ENCODE measurements at places on chromosomes 2 and 18.

- no peak for DNase-seq
These were observed 164.3 kb upstream of the APCDD1 start for GRCh38 chr18:10289951-10290637.

DNA sequence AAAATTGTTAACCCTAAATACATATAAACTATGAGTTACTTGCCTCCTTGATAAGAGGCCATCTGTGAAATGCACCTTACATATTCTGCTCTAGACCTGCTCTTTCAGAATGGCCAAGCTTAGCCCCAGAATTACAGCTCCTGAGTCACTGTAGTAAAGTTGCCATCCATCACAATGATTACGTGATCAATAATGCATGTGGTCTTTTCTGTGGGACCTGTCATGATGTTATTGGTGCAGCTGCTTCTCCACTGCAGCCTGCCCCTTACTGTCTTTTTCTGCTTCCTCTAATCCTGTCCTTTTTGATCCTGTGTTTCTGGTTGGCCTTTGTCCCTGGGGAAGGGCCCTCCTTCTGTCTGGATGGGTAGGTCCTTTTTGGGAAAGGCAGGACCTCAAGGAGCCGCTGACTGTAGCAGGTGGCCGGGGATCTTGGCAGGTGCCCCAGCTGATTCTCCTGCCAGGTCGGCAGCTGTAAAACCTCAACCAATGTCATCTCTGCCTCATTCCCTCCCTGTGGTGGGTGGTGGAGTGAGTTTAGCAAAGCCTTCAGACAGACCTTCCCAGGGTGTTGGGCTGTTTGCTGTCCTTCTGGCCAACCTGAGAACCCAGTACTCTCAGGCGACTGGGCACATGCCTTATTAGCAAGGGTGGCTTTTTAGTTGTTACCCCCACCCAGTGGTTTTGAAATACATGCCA is 126.2 kb upstream of the EML6 start:
- peak; percentile 50 for DNase-seq

DNA sequence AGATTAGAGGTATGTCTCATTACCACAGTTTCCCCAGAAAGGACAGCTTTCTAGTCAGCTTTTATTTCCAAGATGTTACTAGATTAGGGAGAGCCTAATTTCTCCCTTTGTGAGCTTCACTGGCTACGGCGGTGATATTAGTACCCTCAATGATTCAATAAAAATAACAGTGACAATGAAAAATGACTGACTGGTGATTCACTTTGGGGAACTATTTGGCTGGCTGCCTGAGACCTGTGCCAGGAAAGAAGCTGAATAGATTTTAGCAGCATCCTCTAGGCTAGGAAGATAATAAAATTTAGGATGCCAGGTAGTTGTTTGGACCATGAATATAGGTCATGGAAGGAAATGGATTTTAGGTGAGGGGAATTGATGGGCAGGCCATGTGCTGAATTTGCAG is 178.7 kb downstream of the FMNL2 start:
- DNase-seq: no peak

DNA sequence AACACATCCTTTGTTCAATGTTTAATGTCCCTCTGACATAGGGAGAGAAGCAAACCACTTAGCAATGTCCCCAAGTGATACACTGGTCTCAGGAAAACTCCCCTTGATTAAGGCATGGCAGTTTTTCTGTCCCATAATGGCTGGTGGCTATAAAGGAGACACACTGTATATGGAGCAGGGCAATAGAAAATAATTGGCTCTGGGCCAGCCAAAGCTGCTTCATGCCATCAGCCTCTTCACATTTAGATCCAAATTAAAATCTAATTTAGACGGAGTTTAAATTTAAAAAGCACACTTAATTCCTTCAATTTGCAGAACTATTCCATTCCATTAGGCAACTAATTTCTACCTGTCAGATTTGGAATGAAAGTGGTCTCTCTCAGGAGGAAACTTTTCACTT is 638.1 kb downstream of the DSC3 start:
- no peak for DNase-seq

DNA sequence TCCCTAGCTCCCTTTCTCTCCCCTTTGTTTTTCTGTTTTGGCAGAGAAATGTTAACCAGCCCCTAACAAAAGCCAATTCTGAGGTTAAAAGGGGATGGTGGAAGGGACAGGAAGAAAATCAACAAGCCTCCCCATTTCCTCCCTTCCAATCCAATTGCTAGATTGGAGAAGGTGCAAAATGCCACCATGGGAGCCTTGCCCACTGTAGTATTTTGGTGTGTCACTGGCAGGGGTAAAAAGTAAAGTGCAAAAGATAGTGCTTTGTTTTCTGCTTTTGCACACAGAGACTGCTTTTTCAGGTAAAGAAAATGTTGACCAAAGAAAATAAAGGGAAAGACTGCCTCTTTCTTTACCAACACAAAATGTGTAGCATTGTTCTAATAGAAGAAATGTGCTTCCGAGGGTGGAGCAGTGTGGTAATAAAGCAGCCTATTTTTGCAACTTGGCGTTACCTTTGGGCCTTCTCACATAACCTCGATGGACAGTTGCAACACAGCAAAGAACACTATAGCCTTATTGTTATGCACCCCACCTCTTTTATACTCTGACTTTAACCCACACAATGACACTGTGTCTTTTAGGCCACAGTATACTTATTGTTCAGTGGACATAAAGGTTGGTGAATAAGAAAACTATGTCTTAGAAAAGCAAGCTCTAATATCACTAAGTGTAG is 861.8 kb downstream of the BCL11A start:
- DNase-seq: no peak

DNA sequence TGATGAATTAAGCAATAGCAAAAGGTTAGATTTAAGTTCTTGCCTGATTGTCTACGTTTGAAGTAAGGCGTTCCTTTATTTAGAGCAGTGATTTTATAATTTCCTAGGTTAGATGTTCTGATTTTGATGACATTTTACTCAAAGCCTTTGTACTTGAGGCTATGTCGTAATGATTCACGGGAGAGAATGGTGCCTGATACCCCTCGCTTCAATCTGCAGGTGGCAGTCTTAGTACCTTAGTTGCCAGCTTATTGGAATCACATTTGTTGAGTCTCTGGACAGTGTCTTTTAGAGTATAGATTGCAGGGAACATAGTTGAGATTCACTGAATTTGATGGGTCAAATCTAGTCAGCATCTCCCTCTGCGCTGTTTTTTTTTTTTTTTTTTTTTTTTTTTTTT is 89.5 kb downstream of the BIRC6 start:
- no peak for DNase-seq

- no peak for DNase-seq
These were observed 42.9 kb upstream of the TMEM178A start for GRCh38 chr2:39622860-39623259.

DNA sequence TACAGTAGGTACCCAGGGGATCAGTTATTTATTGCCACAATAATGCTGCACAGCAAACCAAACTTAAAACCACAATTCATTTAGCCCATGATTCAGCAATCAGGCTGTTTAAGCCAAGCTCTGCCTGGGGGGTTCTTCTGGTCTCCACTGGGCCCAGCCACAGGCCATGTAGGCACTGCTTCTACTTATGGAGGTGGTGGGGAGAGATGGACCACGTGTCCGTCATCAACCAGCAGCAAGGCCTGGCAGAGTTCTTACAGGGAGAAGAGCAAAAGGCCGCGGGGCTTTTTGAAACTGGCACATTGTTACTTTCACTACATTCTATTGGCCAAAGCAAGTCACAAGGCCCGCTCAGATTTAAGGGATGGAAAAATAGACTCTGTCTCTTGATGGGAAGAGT is 76.3 kb upstream of the DAPL1 start:
- no peak for DNase-seq

DNA sequence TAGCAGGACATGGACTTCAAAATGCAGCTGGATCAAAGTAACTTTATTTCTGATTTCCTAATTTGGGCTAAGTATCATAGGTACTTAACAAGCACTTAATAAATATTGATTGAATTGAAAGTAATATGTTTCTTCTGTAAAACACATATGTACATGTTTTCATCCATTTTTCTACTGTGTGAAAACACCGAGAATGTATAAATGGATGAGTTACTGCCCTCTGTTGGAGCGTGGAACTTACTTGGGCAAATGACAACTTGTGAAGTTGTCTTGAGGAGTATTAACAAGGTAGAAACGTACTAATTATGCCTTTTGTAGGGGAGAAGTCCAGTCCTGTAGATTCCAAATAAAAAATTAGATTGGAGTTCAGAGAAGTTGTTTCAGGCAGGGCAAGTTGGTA is 87.2 kb downstream of the PHLPP1 start:
- no peak for DNase-seq

DNA sequence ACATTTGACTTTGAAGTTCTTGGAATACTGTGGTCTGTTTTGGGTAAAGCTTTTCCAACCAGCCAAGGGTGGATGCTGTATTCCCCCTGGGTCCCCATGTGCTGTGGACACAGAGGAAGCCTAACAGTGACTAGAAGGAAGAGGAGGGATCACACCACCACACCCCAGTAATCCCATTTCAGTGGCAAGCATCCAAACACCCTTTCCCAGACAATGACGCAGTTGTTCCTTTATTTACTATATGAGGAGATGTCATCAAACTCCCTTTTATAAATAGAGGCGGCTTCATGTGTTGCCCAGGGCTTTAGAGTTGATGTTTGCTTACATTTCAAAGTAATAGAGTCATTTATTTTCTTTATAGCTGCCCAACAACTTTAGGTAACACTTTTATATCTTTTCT is 959.4 kb upstream of the GYPC start:
- DNase-seq: no peak
